ENCODE measurements at places on chromosomes 11 and 22. TPM values are rescaled to one million over a fixed set of nuclear protein-coding genes. Genes with fewer than 3 reads are reported as not detected.

KCNQ1OT1 gene
- total RNA-seq = 8.0 TPM

SPDYC gene
- total RNA-seq = not detected

NRIP3 gene
- total RNA-seq = 4.5 TPM

RAG1 gene
- total RNA-seq = 0.24 TPM

C11orf87 gene
- 0.13 TPM for total RNA-seq

MPZL3 gene
- 2.4 TPM for total RNA-seq

APOA4 gene
- not detected for total RNA-seq

MYRF gene
- 13.2 TPM for total RNA-seq

BRD1 gene
- 21.0 TPM for total RNA-seq

KRTAP5-9 gene
- total RNA-seq = not detected

SLC22A6 gene
- not detected for total RNA-seq

OR2D2 gene
- not detected for total RNA-seq
